Umbilical cord (tissue), 2 donors: ENCODE measurements at places on chromosomes 12 and 14. TPM values are rescaled to one million over a fixed set of nuclear protein-coding genes. Genes with fewer than 3 reads are reported as not detected.

The PPP4R4 gene
- total RNA-seq = 0.72 TPM

The BICDL1 gene
- 0.96 TPM for total RNA-seq

The PTGDR gene
- 3.9 TPM for total RNA-seq

GRCh38 chr14:65206448-65207096 is 104.3 kb upstream of the MAX start:
- no peak for DNase-seq

- no peak for DNase-seq
Observed at GRCh38 chr12:58889557-58889956, 30.7 kb downstream of the LRIG3 start.

DNA sequence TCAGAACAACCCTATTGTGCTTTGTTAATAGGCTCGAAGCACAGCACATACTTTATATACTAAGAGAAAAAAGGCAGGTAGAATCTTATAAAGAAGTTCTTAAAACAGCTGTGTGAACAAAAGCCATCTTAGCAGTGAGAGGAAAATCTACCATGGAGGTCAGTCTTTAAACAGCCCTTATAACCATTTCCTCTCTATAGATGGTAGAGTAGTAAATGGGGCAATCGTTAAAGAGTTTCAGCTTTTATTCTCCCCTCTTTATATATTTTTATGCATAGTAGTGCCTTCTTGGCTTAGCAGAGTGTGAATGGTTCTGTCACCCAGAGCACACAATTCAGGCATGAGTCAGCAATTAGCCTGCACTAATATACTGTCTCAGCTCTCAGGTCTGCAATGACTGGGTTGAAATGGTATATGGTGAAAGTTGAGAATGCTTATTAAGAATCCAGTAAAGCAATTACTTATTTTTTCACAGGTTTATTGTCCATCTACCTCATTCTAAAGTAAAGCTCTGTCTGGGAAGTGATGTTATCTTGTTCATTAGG is 305.0 kb downstream of the NELL2 start:
- no peak for DNase-seq

DNA sequence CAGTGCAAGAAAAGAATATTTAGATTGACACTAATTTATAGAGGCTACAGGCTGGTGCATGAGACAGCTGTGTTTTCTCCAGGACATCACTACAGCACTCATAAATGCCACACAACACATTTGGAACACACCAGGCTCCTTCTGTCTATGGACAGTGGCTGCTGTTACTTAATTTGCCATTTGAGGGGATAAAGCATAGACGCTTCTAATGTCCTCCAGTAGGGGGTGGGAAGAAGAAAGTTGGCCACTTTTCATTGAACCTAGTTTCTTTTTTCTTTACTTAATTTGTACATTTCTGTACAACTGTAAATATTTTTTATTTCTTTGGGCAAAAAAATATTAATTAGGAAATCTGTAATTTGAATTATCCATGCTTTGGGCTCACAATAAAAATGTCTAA is 12.4 kb upstream of the RTN1 start:
- no peak for DNase-seq

GRCh38 chr14:35858521-35859209 is 32.5 kb downstream of the BRMS1L start:
- no peak for DNase-seq

DNA sequence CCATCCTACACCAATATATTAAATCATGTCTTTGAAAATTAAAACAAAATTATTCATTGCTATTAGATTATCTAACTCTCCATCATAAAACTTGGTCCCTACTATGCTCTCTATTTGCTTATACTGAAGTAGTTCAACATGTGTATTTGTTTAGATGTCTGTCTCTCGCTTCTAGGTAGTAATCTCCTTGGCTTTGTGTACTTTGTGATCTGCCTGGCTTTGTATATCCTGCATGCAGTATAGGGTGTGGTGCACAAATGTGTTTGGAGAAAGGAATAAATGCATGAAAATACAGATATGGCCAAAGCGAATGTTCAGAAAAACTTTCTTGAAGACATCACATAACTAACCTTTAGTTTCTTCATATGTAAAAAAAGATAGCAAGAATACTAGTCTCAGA is 246.6 kb upstream of the LRFN5 start:
- no peak for DNase-seq

DNA sequence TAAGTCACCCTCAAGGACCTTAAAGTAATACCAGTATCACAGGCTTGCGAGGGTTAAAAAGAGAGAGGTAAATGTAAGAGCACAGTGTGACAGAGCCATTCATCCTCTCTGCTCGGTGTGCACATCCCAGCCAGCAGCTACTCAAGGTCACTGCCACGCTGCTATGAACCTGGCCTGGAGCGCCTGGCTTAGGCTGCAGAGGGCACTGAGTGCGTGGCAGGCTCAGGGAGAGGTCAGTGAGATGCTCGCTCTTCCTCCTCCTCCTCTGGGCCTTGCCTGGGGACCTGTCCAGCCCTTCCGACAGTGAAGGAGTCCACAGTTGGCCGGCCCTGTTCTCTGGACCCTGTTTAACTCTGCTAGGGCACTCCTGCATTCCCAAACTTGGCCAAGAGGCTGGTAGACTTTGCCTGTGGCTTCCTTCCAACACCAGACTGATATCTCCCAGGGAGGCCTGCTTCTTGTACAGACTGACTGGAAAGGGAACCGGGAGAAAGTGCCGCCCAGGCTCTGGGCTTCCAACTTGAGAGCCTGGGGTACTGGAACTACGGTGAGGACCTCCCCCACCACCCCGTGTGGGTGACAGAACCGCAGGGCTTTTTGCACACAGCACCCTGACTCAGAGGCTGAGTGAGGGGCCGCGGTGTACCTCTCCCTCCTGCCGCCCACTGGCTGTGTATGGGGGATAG is 62.6 kb upstream of the CORO1C start:
- peak; percentile 73 for DNase-seq

GRCh38 chr12:77060883-77061240 is 4.5 kb downstream of the E2F7 start:
- no peak for DNase-seq

- DNase-seq = no peak
Observed at GRCh38 chr14:101630056-101630965, 69.0 kb downstream of the DIO3 start.

- peak; percentile 69 for DNase-seq
Observed at GRCh38 chr14:54567639-54568561, 972 bp downstream of the SAMD4A start.

- no peak for DNase-seq
Observed at GRCh38 chr14:36214476-36215216, 38.1 kb upstream of the PTCSC3 start.

- DNase-seq = no peak
Observed at GRCh38 chr14:66288511-66288910, 197.7 kb upstream of the CCDC196 start.

- no peak for DNase-seq
Observed at GRCh38 chr12:90925562-90925961, 29.4 kb downstream of the CCER1 start.

- peak; percentile 10 for DNase-seq
Observed at GRCh38 chr12:111150921-111151840, 217.7 kb downstream of the PHETA1 start.

- DNase-seq = no peak
Observed at GRCh38 chr12:12428047-12428446, 71.2 kb downstream of the BORCS5 start.

DNA sequence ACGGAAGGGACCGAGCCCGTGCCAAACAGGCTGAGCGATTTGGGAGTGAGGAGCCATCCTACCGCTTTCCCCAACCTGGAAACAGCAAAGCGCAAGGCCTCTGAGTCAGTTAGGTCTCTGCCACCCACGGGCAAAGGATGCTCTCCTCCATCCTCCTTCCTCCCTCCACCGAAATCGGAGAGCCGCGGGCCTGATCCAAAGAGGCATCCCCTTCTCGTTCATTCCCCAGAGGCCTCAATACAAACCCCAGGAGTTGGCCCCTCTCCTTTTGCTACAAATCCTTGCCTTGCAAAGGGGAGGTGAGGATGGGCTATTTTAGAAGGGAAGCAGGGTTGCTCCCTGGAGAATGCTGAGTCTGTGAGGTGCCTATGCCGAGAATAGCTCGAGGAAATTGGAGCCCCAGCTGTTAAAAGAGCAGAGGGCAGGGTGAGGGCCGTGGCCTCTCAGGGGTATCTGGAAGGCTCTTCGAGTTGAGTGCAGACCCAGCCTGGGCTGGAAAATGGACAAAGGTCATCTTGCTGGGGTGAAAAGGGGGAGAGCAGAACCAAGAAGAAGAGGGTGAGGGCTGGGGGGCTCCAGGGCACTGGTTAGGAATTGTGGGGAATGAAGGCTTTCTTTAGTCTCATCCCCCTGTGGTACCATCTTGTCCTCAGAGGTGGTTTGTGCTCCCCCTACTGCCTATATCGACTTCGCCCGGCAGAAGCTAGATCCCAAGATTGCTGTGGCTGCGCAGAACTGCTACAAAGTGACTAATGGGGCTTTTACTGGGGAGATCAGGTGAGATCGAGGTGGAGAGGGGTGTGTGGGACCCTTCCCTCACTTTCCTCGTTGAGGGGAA is 1.1 kb downstream of the TPI1 start:
- peak; percentile 20 for DNase-seq
